ENCODE measurements at places on chromosomes 3 and 15.

- DNase-seq = peak; percentile 66
These were observed 61.5 kb downstream of the PRICKLE2 start for GRCh38 chr3:64163755-64164148.

- no peak for DNase-seq
These were observed 57.6 kb downstream of the ATG7 start for GRCh38 chr3:11329777-11330176.

- no peak for DNase-seq
These were observed 112.3 kb downstream of the CDIN1 start for GRCh38 chr15:36691579-36692357.

DNA sequence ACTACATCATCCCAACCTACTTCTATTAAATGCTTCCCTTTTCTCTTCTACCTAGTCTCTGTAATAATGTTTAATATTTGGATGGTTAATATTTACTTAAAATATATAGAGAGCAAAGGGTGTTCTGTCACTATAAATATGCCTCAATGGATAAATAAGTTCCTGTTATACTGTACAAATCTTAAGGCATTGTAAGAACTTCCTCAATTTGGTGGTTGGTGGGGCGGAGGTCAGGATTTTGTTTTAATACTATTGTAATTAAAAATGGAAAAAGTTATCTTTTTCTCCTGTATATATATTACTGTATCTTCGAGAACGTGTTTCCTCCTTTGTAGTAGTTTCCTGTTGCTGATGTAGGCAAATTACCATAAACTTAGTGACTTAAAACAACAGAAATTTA, 41.5 kb downstream of the SPRED1 start:
- no peak for DNase-seq

GRCh38 chr3:150268426-150269391, 139.4 kb upstream of the TSC22D2 start:
- DNase-seq = no peak

GRCh38 chr3:125300416-125300815, 74.7 kb downstream of the ZNF148 start:
- DNase-seq = peak; percentile 49

- DNase-seq = no peak
These were observed 171.0 kb downstream of the NSMCE3 start for GRCh38 chr15:29098652-29099051.

DNA sequence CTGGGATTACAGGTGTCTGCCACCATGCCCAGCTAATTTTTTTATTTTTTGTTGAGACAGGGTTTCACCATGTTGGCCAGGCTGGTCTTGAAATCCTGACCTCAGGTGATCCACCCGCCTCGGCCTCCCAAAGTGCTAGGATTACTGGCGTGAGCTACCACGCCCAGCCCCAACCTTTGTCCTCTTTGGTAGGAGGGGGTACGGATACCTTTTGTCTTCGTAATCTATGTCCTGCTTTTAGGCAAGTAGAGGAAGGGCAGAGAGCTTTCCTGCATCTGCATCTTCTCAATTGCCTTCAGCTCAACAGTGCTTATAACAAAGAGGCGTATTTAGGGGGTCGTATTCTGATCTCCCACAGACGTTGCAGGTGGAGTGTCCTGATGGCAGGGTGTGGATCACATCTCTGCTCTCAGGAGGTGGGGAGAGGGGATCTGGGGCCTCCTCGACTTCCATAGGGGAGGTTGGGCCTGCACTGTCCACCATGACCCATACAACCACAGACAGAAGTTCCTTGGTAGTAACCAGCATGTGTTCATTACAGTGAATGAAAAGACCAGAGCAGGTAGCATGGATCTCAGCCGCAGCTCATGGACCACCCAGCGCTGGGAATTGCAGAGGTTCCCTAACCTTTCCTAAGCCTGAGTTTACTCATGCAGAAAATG, 21.4 kb upstream of the KCTD6 start:
- DNase-seq = no peak

DNA sequence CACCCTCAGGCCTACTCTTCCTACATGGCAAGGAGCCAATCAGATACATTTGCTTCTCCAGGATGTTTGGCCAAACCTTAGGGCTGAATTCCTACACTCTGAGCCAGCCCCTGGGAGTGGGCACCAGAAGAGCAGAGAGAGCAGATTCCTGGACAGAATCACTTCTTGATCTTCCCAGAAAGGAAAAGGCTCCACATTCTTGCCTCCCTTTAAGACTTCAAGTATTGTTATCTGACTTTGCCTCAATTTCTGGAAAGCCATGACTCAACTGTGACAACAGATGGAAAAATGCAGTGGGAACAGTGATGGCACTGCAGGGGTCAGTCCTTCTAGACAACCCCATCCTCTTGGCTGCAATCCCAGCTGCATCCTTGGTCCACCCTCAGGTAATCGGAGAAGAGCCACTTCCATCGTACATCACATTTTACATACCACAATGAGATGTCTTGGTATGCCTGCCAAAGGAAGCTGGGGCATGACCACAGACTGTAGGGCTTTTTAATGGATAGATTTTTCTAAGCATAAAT, 21.0 kb downstream of the SLCO2A1 start:
- peak; percentile 66 for DNase-seq

DNA sequence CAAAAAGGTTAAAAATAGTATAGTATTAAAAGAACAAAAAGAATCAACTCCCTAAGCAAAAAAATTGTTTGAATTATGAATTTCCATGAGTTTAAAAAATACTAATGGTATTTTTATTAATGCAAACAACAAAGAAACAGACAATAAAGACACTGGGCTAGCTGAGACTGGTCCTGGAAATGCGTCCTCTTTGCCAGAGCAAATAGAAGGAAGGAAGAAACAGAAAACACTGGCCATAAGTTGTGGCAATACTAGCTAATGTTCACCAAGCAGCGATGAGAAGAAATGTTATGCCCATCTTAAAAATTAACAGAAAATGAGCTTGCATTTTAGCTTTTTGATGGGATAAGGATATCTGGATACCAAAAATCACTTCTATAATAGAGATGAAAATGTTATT, 88.6 kb downstream of the TBL1XR1 start:
- DNase-seq = no peak

DNA sequence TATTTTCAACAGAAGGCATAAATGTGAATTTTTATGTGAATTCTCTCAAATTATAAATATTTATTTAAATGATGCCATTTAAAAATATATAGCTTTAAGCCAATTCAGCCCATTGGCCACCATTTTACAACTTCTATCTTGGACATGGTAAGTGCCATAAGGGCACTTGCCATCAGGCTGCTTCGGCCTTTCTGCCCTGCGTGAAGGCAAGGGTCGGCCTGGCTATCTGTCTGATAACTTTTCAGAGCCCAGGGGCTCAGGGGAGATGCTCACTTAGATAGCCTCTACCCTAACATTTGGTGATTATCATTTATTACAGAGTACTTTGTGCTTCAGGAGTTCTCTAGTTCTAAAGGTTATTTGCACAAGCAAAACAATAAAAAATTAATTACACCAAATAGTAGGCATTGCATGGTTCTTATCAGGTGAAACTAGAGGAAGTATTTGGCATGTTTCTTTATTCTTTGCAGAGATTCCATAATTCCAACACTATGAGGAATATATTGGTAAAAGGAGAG, 62.4 kb upstream of the MBNL1 start:
- no peak for DNase-seq

DNA sequence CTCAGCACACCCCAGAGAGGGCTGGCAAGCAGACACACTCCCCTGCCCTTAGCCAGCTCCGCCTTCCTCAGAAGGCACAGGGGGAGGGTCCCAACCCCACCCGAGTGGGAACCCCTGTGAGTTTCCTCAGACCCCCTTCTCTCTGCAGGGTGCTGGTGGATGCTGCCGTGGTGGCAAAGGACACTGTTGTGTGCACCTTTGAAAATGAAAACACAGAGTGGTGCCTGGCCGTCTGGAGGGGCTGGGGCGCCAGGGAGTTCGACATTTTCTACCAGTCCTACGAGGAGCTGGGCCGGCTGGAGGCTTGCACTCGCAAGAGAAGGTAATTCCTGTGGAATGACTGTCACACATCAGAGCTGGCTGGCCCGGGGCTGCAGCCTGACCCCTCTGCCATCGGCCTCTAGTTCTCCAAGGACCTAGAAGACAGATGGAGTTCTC, 149.4 kb downstream of the LRRK1 start:
- no peak for DNase-seq

- DNase-seq = no peak
These were observed 24.1 kb downstream of the ARPP21 start for GRCh38 chr3:35663471-35663870.

GRCh38 chr3:3127432-3128010, 781 bp downstream of the TRNT1 start:
- DNase-seq = peak; percentile 52

- DNase-seq = peak; percentile 90
These were observed 50.9 kb downstream of the MYL3 start for GRCh38 chr3:46812237-46812791.

DNA sequence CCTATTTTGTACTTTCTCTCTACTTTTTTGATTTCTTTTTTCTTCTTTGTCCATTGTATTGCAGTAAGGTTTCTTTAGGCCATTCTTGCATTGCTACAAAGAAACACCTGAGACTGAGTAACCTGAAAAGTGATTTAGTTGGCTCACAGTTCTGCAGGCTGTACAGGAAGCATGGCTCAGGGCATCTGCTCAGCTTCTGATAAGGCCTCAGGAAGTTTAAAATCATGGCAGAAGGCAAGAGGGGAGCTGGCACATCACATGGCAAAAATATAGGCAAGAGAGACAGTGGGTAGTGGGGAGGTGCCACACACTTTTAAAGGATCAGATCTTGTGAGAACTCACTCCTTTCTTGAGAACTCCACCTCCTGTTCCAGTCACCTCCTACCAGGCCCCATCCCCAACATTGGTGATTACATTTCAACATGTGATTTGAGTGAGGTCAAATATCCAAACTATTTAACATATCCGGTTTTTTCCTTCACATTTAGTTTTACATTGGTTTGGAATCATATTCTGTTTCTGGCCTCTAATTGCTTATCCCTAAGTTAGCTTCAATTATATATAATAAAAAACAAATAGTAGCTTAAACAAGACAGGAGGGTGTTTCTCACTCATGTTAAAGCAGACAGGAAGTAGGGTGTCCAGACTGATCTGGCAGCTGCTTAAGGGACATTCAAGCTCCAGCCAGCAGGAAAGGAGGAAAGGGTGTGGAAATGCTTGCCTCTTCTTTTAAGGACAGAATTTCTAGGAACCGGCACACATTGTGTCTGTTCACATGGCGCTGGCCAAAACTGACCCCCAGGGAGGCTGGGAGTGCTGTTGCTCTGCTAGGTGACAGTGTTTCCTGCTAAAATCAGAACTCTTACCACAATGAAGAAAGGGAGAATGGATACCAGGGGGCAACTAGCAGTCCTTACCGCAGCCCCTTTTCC, 28.8 kb upstream of the SKOR1 start:
- DNase-seq = no peak

DNA sequence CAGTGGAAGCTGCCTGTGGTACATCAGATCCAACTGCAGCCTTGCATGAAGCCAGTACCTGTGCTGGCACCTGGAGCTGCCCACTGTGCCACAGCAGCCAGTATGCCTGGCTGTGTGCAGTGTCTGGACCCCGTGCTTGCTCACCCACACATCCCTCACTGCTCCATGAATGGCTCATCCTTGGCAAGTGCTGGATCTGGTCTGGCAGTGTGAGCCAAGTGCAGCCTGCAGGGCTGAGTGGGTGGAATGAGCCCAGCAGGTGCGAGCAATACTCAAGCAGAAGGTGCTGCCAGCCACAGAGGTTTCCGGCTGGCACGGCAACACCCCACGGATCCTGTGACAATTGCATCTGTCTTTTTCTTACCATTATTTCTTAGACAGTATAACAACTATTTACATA, 488.2 kb upstream of the ROBO2 start:
- DNase-seq = no peak

GRCh38 chr15:30990036-30990435, 1.4 kb downstream of the MTMR10 start:
- no peak for DNase-seq

GRCh38 chr3:5254281-5255048, 67.0 kb downstream of the EDEM1 start:
- no peak for DNase-seq

GRCh38 chr15:32888221-32888761, 170.5 kb downstream of the GREM1 start:
- peak; percentile 48 for DNase-seq

DNA sequence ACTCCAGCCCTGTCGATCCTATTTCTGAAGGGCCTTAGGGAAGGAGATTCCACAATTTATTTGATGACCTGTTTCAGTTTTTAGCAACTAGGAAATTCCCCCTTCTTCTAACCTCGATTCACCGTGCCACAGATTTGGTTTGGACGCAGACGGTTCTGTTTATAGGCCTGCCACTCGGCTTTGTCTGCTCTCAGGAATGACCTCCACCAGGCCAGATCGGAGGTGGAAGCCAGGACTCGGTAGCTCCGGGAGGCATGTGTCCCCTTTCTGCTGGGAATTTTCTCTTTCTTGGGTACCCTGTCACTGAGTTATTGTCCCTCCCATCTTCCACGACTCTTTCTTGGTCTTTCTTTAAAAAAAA, 85.5 kb upstream of the ETV5 start:
- no peak for DNase-seq

- no peak for DNase-seq
These were observed 15.8 kb downstream of the IGSF11 start for GRCh38 chr3:119018690-119019463.

DNA sequence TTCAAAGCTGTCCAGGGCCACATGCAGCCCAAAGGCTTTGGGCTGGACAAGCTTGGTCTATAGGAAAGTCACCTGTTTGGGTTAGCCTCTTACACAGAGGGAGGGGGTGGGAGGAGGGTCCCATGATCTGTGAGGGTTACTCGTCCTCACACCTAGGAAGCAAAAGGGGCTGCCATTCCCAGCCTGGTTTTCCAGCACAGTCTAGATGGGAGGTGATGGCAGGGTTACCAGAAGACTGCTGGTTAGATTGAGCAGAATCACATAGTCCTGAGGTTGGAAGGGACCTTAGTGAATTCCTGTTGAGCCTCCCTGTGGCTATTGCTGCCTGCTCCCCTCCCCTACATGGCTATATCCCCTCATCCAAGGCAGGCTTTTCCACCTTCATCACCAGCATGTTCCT, 101.8 kb downstream of the SEMA5B start:
- DNase-seq = no peak

DNA sequence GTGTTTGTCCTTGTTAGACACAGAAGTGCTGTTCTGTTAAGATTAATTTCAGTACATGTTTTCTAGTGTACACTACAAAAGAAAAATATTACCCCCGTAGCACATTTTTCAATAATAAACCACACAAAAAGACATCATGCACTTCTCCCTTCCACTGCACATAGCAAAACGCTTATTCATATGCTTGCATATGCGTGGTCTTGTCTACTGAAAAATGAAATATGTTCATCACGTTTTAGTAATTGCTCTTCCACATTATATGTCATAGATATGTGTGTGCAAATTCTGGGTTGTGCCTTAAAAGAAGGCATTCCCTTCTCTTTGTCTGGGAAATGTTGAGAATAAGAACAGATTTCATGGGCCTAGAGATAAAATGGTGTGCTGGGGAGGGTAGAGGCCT, 353.9 kb downstream of the NSUN3 start:
- no peak for DNase-seq

- no peak for DNase-seq
These were observed 38.4 kb downstream of the AGTR1 start for GRCh38 chr3:148736086-148736485.

DNA sequence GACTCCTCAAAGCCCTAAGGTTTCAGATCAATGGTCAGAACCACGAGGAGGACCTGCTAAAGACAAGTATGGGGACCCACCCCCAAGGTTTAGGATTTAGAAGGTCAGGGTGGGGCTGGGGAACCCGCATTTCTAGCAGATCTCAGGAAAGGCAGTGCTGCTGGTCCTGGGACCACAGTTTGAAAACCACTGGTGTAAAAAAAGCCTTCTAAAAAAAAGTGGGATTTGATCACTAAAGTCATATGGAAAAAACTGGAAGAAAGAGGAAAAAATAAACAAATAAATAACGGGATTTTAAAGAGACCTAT, 832 bp downstream of the SLC41A3 start:
- peak; percentile 7 for DNase-seq
